NCI-H2029 (cell line): ENCODE measurements at places on chromosomes 1 and 21.
A peak's percentile ranks its signal among the peaks of the same experiment; 100 is the strongest.

DNA sequence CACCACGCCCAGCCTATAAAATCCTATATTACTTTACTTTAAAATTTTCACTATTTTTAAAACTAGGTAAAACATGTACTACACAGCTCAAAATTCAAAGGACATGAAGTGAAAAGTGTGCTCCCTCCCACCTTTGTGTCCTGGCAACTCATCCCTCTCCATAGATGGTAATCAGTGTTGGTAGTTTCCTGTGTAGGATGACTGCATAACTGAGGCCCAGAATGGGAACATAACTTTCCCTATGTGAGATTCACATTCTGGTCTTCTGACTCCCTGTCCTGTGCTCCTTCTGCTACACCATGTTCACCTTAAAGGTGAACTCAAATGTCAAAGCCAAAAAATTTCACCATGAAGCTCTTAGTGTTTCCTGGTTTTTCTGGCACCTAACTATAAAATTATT is 39.3 kb downstream of the XKR8 start:
- no peak for DNase-seq

- DNase-seq, result no peak
Measured at GRCh38 chr1:117136749-117137148, 15.2 kb upstream of the TRIM45 start.

GRCh38 chr1:21669258-21670058 is at the start of gene RAP1GAP:
RAP1GAP (minus strand) TSS chr1:21669357; CDS start chr1:21620032, 49,325 bp downstream.
- peak; percentile 38 for DNase-seq

GRCh38 chr1:167630568-167631385 is 745 bp downstream of the RCSD1 start:
- no peak for DNase-seq

- no peak for DNase-seq
Measured at GRCh38 chr21:27134516-27134915, 167.6 kb upstream of the ADAMTS5 start.

GRCh38 chr1:203197625-203198024 is 11.1 kb upstream of the CHI3L1 start:
- DNase-seq, result no peak

GRCh38 chr1:117097443-117097842 is 24.1 kb downstream of the TRIM45 start:
- DNase-seq, result no peak

GRCh38 chr21:31735511-31735992 is 3.6 kb upstream of the SCAF4 start:
- no peak for DNase-seq

GRCh38 chr21:18940791-18941190 is 537.2 kb upstream of the TMPRSS15 start:
- no peak for DNase-seq

DNA sequence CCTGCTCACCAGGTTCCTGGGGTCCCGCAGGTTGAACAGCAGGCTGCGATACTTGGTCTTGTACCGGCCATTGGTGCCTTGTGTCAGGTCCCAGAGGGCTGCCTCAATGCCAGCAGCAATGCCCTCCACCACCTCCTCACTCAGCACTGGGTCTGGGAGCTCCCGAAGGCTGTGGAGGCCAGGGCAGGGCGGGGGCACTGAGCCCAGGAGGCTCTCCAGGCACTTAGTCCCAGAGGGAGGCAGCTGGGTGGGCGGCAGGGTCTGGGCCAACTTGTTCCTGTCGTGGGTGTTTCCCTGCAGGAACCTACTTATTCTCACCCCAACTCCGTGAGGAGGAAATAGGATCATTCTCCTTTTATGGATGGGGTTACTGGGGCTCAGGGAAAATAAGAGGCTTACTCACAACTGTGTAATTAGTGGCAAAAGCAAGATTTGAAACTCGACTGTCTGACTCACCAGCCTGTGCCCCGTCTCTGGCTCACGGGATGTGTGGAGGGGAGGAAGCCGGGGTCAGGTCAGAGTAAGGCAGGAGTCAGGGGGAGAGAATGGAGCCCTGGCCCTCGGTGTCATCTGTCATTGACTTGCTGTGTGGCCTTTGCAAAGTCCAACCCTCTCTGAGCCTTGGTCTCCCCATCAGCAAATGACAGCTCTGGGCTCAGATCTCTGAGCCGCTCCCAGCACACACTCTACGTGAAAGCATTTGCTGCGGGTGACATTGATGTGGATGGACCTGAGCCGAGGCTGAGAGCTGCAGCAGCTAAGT is 17.2 kb downstream of the SPOCD1 start:
- no peak for DNase-seq

DNA sequence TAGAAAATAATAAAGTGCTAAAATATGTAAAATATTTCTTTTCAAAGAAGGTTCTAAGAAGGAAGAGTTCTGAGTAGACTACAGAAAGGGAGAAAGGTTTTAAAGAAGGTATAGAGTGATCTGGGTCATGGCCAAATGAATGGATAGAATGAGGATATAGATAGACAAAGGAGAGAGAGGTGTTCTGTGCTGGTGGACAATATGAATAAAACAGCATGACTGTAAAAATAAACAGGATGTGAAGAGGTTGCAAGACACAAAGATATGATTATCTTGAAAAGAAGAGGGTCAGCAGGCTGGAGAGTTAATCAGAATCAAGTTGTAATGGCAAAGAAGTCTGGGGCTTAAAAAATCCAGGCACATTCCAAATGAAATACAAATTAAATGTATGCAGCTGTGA is 86.7 kb upstream of the GNG4 start:
- no peak for DNase-seq
